Kidney glomerular epithelial cell (primary cell): ENCODE measurements at places on chromosomes 5 and 9.

GRCh38 chr5:32278406-32278805 is 34.3 kb downstream of the MTMR12 start:
- DNase-seq: no peak

- no peak for DNase-seq
Observed at GRCh38 chr5:62282064-62282463, 23.9 kb upstream of the KIF2A start.

- DNase-seq: no peak
Observed at GRCh38 chr9:114450833-114451706, 54.2 kb downstream of the WHRN start.

- no peak for DNase-seq
Observed at GRCh38 chr9:84922051-84922450, 252.5 kb downstream of the NTRK2 start.

DNA sequence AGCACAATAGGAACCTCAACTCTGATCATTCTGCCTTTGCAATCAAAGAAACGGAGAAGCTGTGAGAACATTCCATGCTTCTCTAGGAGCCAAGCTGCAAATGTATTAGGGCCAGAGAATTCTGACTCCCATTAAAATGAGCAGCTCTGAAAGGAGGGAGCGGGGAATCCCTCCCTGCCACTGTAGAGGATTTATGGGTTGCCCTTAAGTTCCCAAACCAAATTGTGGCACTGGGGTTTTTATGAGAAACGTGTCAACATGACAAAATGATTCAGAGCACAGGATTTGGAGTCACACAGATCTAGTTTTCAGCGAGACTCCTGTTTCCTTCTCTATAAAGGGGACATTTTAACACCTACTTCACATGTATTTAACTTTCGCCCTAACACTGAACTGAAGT is 1.8 kb downstream of the IL6ST start:
- DNase-seq: no peak

DNA sequence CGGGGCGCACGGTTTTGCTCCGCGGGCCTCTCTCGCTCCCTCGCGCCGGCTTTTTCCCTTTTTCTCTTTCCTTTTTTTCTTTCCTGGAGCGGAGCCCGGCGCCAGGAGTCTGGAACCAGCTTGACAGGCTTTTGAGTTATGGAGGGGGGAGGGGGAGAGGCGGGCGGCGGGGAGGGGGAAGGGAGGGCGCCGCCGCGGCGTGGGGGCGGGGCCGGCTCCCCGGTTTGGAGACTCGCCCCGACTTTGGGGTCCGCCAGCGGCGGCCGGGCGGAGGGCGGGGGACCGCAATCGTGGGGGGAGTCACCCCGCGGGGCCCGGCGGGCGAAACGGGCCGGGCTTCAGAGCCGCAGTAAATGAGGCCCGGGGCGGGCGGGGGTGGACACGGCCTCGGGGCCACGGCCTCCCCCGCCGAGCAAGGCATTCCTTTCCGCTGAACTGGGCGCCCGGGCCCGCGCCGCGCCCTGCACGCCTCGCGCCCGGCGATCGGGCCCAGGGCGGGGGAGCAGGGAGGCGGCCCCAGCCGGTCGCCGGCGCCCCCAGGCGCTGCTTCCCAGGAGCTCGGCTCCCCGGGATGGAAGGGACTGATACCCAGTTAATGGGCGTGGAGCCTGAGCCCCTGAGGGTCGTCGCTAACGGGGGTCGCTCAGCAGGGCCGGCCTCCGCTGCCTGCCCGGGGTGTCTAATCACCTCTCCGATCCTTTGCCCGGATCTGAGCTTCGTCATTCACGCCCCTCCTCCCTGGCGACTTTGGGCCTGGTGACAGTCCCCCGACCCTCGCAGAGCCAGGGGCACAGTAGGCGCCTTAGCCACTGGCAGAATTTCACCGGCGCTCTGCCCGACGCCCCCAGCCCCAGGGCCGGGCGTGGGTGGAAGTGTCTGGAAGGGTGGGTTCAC is 138.1 kb downstream of the C9orf50 start:
- DNase-seq: peak; percentile 73

DNA sequence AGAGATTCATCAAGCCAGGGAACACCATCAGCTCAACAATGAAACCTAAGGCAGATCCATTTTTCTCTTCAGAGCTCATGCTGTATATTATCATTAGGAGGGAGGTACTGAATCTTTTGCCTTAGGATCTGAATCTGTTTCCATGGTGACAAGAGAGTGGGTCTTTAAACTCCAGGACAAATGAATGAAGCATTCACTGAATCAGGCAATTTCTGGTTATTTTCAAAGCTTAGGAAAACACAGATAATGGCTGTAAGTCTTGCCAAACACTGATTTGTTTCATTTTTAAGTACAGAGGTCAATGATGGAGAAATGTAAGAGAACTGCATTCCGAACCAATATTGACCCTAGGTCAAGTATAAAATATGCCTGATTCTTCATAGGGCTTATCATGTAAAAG is 84.9 kb downstream of the GNA14 start:
- no peak for DNase-seq

- DNase-seq: no peak
Observed at GRCh38 chr5:139094154-139095131, 103.7 kb downstream of the SIL1 start.

- DNase-seq: no peak
Observed at GRCh38 chr5:172433071-172433470, 21.3 kb downstream of the SH3PXD2B start.

GRCh38 chr9:131739133-131739958 is 530 bp downstream of the RAPGEF1 start:
- no peak for DNase-seq
